GM23248 (cell line): ENCODE measurements at places on chromosomes 7 and 10. TPM values are rescaled to one million over a fixed set of nuclear protein-coding genes. Genes with fewer than 3 reads are reported as not detected.

Gene SLIT1
- total RNA-seq = not detected in 2 replicates

Gene TMEM209
- total RNA-seq = 11.7 and 16.4 TPM in 2 replicates

Gene HDAC9
- 1.6 and 2.1 TPM in 2 replicates for total RNA-seq

Gene FAM221A
- total RNA-seq = 0.43 and 4.9 TPM in 2 replicates

Gene CALML3
- not detected in 2 replicates for total RNA-seq

DNA sequence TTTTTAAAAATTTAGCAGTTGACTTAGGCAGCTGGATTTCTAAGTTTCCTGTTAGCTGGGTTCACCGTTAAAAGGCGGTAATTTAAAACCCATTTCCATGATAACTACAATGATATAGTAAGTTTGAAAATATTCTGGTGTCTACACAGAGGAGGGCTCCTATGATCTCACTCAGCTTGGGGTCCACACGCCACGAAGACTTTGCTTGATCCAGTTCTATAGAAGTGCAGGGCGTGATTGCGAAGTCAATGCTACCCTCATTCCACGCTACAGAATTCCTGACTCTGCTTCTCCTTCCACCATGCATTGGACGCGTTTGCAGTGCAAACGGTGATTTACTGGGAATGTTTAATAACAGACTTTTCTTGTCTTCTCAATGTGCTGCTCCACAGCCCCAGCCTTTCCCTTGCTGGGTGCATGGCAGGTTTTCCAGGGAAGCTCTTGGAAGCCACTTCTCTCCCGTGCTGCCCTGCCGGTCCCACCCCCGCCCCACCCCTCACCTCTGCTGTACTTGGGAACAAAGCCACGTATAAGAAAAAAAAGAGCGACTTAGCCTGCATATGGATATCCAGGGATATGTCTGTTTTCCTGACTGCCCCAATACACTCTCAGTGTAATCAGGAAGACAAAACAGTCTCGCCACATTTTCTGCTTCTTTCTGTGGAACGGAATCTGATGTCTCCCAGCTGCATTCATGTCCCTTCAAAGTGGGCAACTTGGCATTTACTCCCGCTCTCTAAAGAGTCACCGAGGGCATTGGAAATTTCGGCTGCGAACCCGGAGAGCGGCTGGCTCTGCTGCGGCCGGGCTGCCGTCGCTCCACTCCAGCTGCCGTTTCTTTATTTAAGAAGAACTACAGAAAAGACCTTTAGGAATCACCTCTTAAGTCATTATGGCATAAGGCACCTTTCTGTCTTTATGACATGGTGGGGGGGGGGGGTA, 434.4 kb upstream of the MGMT start:
- DNase-seq = no peak

GRCh38 chr7:20404320-20404719, 73.6 kb downstream of the ITGB8 start:
- no peak for DNase-seq

GRCh38 chr10:83248106-83248631, 891.1 kb upstream of the GHITM start:
- DNase-seq = no peak

DNA sequence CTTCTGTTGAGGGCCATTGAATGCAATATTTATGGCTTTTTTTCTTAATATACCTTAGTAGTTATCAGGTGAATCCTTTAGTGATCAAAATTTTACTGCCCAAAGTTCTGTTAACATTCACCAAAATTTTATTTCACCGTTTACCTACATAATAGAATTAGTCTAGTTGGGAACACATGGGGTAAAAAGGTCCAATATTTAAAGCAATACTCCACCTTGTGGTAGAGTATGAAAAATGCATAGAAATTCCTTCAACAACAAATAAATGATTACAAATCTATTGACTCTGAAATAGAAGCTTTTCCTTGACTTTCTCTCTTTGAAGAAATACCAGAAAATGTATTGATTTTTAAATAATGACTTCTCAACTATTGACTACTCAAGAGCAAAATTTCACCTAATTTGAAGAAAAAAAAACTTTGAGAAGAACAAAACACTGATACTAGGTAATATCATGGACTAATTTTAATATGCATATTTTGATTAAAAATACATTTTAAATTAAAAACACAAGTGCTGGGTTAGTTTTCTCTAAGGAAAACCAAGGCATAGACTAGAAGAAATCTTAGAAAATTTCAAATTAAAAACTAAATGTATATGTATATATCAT, 43.3 kb downstream of the POLR1F start:
- peak; percentile 58 for DNase-seq

DNA sequence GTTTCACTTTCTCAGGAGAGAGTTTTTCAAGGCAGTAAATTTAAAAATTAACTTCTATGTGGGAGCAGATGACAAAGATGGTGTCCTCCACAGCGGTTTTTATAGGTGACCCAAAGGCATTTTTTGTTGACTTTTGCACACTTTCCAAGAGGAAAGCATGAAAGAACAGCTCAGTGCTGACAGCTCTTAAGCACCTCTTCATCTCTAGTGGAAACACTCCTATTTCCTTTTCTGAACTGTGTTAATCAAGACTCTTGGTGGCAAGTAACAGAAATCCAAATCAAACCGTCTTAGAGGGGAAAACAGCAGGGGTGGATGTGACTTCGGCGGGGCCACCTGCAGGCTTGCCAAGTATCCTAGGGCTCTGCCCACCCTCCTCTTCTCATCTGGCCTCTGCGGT, 71.8 kb upstream of the GATA3 start:
- DNase-seq = no peak

DNA sequence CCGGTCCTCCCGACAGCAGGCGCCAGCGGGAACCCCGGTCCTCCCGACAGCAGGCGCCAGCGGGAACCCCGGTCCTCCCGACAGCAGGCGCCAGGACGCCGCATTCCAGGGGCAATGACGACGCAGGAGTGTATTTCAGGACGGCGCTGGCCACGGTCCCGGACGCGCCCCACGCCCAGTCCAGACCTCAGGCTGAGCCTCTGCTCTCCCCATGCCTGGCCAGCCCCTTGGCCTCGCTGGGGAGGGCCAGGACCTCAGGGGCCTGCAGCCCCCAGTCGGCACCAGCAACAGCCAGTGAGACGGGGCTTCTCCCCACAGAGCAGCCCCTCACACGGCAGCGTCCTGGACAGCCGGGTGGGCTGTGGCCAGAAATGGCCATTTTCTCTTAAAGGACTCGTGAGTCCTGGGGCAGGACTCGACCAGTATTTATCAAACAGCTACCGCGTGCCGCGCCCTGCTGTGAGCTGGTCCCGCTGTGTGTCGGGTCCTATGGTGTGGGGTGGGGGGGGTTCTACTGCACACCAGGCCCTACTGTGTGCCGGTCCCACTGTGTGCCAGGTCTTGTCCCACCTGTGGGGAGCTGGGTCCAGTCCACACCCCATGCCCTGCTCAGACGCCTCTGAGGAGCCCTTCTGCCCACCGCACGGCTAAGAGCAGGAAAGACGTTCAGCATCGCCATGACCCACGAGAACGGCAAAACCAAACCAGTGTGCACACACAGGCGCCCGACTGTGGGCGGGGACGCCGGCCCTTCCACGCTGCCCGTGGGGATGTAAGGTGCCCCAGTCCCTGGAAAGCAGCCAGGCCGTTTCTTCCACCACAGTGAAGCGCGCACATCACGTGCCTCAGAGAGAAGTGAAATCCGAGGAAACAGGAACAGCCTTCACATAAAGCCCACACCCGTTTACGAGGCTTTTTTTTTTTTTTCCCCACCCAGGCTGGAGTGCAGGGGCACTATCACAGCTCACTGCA, 33.3 kb downstream of the GET4 start:
- DNase-seq = peak; percentile 63

- no peak for DNase-seq
Observed at GRCh38 chr10:129419397-129419796, 47.6 kb upstream of the MGMT start.

GRCh38 chr10:36789974-36790373, 335.4 kb upstream of the ANKRD30A start:
- no peak for DNase-seq

DNA sequence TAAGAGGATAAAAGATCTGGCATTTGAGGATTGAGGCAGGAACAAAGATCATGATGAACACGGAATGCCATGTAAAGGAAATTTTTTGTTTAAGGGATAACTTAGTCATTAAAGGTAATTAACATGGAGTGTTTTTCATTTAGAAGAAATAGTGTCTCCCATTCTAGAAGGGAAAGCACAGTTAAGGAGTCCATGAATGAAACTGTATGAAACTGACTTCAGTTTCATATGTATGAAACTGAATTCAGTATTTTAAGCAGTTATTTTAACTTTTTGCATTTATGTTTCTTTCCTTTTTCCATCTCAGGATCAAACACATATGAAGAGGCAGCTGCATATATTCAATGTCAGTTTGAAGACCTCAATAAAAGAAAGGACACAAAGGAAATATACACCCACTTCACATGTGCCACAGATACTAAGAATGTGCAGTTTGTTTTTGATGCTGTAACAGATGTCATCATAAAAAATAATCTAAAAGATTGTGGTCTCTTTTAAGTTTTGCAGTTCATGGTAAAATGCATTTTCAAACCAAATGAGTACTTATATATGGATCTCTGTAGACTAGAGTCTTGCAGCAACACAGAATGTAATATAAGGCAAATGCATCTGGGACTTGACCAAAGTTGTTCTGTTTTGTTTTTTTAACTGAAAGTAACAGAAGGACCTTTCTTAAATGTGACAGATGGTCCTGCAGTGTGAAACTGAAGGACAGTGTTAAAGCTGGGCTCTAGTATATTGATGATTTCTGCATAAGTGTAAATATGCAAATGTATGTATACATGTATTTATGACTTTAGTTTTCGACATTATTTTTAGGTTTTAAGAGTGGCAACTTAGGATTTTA, 82.6 kb downstream of the GNAI1 start:
- no peak for DNase-seq

DNA sequence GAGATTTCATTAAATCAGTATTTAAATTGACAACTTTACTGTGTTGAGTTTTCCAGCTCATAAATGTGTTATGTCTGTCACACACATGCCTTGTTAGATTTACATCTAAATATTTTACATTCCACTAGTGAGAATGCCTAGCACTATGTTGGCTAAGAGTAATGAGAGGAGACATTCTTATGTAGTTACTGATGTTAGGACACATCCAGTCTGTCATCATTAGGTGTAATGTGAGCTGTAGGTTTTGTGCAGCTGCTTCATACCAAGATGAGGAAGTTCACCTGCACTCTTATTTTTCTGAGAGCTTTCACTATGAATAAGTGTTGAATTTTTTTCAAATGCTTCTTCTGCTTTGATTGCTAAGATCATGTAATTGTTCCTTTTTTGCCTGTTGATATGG, 218.0 kb upstream of the IGFBP3 start:
- DNase-seq = peak; percentile 77

DNA sequence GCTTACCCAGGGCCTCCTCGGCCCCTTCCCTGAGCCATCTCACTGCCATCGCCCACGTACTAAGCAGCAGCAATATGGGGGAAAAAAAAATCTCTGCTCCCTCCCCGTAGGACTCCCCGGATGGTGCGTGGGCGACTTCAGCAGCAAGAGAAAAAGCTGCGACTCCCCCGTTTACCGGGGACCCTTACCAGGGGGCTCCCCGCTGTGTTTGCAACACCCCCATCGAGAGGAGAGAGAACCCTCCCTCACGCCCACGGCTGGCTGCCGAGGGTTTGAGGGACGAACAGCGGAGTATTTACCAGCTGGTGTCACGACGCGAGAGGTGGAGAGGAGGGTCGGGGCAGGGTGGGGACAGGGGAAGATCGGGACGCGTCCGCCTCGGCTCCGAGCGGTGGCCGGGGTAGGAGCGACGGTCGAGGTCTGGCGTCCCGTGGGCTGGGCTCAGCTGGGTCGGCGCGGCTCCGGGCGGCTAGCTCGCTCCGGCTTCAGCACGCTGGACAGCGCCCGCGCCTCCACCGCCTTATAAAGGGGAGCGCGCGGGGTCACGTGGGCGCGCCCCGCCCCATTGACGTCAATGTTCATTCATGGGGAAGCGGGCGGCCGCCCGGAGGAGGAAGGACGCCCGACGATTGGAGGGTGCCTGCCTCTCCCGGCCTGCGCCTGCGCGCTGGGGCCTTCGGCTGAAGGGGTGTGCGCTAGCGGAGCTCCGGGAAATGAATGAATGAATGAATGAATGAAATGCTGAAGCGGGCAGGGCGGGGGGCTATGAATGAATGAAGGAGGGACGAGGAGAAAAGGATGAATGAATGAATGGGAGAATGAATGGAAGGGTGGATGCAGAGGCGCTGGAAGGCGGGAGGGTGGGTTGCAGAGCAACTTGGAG, at the start of gene VGF:
Gene VGF (minus strand): TSS at position 495 of the 883 bp plus-strand sequence. CDS start 726 bp downstream, outside the sequence.
- DNase-seq = peak; percentile 97

GRCh38 chr10:127802531-127803095, 65.6 kb downstream of the FOXI2 start:
- peak; percentile 3 for DNase-seq

- DNase-seq = no peak
Observed at GRCh38 chr10:133537546-133538545, 10.7 kb downstream of the CYP2E1 start.
